RWPE2 (cell line): ENCODE measurements at places on chromosomes 6 and 20.

GRCh38 chr6:28982476-28983266 lies 22.4 kb downstream of the ZNF311 start:
- H3K27me3 ChIP-seq = no peaks in the 10 kb centered on the region
- peak overlapping the region; percentile 49 for H3K4me3 ChIP-seq
- peaks cover 13% of the 10 kb centered on the region for H3K4me1 ChIP-seq
- H3K36me3 ChIP-seq = no peaks in the 10 kb centered on the region
- peak overlapping the region; percentile 94 for H3K27ac ChIP-seq

- H3K36me3 ChIP-seq = peaks cover 6% of the 10 kb centered on the region; the same call in 1 of the 2 replicates
- no peak for DNase-seq
- no peak overlapping the region for H3K27ac ChIP-seq
- H3K27me3 ChIP-seq = no peaks in the 10 kb centered on the region
- peaks cover 3% of the 10 kb centered on the region for H3K4me1 ChIP-seq
These were observed 449.4 kb upstream of the PTCHD4 start for GRCh38 chr6:48560408-48560807.

DNA sequence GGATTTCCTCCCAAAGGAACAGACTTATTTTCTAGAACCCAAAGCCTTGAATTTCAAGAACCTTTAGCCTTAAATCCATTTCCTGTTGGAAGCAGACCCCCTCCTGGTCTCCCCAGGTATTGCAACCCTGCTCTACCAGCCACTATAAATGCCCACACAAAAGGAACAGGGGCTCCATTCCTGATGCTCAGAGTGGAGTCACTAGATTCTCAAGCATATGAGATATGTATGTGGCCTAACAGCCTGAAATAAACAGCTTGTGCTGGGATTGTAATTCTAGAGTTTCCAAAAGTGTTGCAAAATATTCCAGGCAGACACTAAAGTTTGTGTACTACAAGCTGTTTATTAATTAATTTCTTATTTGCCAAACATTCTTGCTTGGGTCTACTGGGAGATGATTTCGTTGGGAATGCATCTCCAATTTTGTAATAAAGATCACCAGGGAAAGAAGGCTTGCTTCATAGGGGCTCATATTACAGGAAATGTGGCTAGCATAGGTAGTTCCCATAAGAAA lies 44.8 kb downstream of the RIPOR3 start:
- no peak for DNase-seq
- no peak overlapping the region for H3K4me3 ChIP-seq

- no peak overlapping the region for H3K27ac ChIP-seq
- no peaks in the 10 kb centered on the region for H3K4me1 ChIP-seq
- no peaks in the 10 kb centered on the region for H3K36me3 ChIP-seq
- DNase-seq = no peak
These were observed 19.5 kb downstream of the DUSP22 start for GRCh38 chr6:311679-312220.

GRCh38 chr20:5654557-5654956 lies 95.6 kb upstream of the SHLD1 start:
- no peaks in the 10 kb centered on the region for H3K27me3 ChIP-seq
- peaks cover 80% of the 10 kb centered on the region for H3K4me1 ChIP-seq
- H3K36me3 ChIP-seq = no peaks in the 10 kb centered on the region
- peak overlapping the region; percentile 99 for H3K27ac ChIP-seq
- H3K4me3 ChIP-seq = no peak overlapping the region

DNA sequence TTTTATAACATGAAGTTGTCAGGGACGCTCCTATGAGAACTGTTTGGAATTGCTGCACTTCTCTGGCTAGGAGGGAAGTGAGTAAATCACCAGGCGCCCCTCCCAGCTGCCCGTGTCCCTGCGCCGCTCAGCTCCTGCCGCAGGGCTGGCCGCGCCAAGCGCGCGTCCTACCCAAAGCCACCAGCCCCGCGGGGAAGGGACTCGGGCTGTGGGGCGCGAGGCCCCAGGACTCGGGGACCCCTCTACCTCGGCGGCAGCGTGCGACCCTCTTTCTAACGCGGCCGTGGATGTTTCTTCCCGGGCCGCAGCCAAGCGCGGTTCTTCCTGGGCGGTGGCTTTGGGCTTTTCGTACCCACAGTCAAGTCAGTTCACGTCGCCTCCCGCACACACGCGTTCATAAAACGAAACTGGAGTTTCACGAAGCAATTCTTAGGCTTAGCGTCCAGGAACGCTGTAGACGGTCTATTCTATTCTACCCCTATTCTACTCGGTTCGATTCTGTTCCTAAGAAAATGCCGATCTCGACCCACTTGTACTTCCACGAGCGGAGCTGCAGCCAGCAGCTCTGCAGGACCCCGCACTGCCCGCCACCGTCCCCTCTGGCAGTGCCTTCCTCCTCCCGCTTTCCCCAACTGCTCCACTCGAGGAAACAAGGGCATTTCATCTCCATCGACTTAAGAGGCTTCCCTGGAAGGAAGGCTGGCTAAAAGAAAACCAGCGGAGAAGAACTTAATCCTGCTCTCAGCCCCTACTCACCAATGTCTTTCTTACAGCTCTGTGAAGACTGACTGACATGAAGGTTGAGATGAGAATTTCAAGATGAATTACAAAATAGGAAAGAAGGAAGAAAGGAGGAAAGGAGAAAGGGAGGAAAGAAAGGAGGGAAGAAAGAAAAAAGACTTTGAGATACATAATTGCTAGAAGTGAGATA lies 15.4 kb downstream of the FOXC1 start:
- H3K27me3 ChIP-seq = no peaks in the 10 kb centered on the region
- no peaks in the 10 kb centered on the region for H3K36me3 ChIP-seq
- no peak overlapping the region for H3K27ac ChIP-seq
- H3K4me3 ChIP-seq = peak overlapping the region; percentile 39
- DNase-seq = no peak
- no peaks in the 10 kb centered on the region for H3K4me1 ChIP-seq

GRCh38 chr6:21595285-21596144 lies 2.0 kb downstream of the SOX4 start:
- peaks cover 25% of the 10 kb centered on the region for H3K36me3 ChIP-seq
- peak overlapping the region; percentile 79 for H3K27ac ChIP-seq
- no peaks in the 10 kb centered on the region for H3K27me3 ChIP-seq

DNA sequence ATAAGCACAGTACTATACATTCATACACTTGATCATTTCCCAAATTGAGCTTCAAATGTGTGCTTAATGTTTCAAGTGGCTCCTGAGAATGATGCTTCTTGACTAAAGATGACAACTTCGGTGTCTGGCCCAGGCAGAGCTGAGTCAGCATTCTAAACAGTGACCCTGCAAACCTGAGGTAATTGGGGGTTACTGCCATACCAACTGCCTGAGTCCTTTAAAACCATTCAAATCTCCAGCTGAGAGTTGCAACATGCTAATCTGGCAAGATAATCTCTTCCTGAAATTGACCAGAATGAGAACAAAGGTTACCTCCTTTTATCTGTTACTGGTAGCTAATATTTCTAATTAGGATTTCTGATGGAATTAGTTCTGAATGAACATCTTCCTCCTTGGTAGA lies 8.2 kb downstream of the BACH2 start:
- H3K4me1 ChIP-seq = peaks cover 23% of the 10 kb centered on the region
- H3K4me3 ChIP-seq = no peak overlapping the region
- H3K27ac ChIP-seq = no peak overlapping the region
- DNase-seq = no peak
- H3K36me3 ChIP-seq = no peaks in the 10 kb centered on the region

GRCh38 chr20:54717983-54718382 lies 242.6 kb downstream of the DOK5 start:
- H3K4me3 ChIP-seq = no peak overlapping the region
- H3K4me1 ChIP-seq = no peaks in the 10 kb centered on the region
- no peak for DNase-seq
- peaks cover 17% of the 10 kb centered on the region for H3K27me3 ChIP-seq

GRCh38 chr6:105821027-105821426 lies 265.1 kb upstream of the PRDM1 start:
- H3K4me1 ChIP-seq = no peaks in the 10 kb centered on the region
- no peak overlapping the region for H3K27ac ChIP-seq
- H3K36me3 ChIP-seq = no peaks in the 10 kb centered on the region
- H3K27me3 ChIP-seq = no peaks in the 10 kb centered on the region
- no peak overlapping the region for H3K4me3 ChIP-seq

- H3K27me3 ChIP-seq = no peaks in the 10 kb centered on the region
- H3K4me1 ChIP-seq = peaks cover 10% of the 10 kb centered on the region
- H3K4me3 ChIP-seq = peak overlapping the region; percentile 44
- peak overlapping the region; percentile 61 for H3K27ac ChIP-seq
These were observed 467.4 kb upstream of the PLCB4 start for GRCh38 chr20:8601542-8601912.

DNA sequence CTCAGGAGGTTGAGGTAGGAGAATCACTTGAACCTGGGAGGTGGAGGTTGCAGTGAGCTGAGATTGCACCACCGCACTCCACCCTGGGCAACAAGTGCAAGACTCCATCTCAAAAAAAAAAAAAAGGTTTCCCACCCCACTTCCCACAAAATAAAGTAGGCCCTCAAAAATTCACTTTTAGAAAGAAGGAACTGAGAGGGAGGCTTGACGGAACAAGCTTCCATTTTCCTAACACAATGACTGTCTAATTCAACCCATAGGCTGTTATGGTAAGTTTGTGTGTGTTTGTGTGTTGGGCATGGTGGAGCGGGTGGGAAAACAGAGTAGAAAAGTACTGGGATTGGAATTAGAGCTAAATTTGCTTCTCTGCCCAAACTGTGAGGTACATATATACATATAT lies 98.4 kb upstream of the MAN1A1 start:
- no peak overlapping the region for H3K27ac ChIP-seq
- H3K36me3 ChIP-seq = no peaks in the 10 kb centered on the region
- DNase-seq = no peak
- H3K4me3 ChIP-seq = no peak overlapping the region

- H3K4me1 ChIP-seq = peaks cover 3% of the 10 kb centered on the region
- H3K27ac ChIP-seq = no peak overlapping the region
- no peak for DNase-seq
- no peaks in the 10 kb centered on the region for H3K36me3 ChIP-seq
These were observed 787 bp upstream of the BTN2A2 start for GRCh38 chr6:26382121-26382520.

DNA sequence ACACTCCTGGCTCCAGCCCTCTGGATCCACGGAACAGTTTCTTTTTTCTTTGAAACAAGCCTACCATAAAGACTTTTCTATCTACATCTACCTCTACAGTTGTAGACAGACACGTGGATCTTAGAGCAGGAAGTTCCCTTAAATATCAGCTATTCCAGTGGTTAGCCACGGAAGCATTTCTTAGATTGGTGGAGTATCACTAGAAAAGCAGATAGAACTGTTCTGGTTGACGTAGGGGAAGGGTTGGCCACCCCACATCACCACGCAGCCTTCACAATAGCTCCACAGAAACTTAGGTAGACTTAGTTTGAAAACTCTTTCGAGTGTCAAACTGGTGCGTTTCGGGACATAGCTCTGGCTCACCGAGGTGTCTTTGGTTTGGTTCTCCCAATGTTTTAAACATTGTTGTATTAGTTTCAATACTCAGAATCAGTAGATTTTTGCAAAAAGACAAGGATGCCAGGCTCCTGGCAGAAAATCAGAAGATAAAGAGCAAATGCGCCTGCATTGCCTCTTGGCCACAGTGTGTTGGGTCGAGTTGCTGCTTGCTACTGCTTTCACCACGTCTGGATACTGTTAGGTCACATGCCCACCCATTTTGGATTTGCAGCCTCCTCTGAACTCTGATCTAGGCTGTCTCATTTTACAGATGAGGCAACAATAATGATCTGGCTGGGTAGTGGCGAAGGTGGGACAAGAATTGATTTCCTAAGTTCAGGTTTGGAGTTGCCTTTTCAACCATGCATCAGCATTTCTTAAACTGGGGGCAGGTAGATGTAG lies 71.5 kb upstream of the DTNBP1 start:
- no peaks in the 10 kb centered on the region for H3K4me1 ChIP-seq
- H3K27me3 ChIP-seq = no peaks in the 10 kb centered on the region
- H3K27ac ChIP-seq = no peak overlapping the region
- no peak overlapping the region for H3K4me3 ChIP-seq

DNA sequence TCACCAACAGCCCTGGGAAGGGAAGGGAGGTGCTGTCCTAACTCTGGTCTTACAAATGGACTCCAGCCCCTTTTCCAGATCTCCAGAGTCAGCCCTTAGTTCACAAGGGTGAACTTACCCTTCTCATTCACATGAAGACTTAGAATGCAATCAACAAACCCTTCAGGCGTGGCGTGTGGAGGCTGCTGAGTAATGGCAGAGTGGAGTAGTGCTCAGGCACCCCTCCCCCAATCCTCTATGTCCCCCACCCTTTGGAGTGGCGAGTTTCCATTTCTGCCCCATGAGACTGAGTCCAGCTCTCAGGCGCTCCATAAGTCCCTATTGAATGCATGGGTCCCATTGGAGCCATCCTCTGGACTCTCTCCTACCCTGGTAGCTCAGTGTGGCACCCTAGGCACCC lies 3.3 kb downstream of the SNAI1 start:
- peaks cover 3% of the 10 kb centered on the region for H3K27me3 ChIP-seq
- no peak overlapping the region for H3K27ac ChIP-seq
- H3K4me1 ChIP-seq = peaks cover 8% of the 10 kb centered on the region
- H3K4me3 ChIP-seq = no peak overlapping the region
- no peak for DNase-seq

- H3K36me3 ChIP-seq = 0 out of 2 replicates have a peak, but pooled peaks cover 5% of the 10 kb centered on the region
- H3K27me3 ChIP-seq = no peaks in the 10 kb centered on the region
- H3K4me3 ChIP-seq = no peak overlapping the region
These were observed 88.5 kb upstream of the SIM1 start for GRCh38 chr6:100553243-100553642.
